ENCODE measurements at places on chromosomes 2 and 18.

DNA sequence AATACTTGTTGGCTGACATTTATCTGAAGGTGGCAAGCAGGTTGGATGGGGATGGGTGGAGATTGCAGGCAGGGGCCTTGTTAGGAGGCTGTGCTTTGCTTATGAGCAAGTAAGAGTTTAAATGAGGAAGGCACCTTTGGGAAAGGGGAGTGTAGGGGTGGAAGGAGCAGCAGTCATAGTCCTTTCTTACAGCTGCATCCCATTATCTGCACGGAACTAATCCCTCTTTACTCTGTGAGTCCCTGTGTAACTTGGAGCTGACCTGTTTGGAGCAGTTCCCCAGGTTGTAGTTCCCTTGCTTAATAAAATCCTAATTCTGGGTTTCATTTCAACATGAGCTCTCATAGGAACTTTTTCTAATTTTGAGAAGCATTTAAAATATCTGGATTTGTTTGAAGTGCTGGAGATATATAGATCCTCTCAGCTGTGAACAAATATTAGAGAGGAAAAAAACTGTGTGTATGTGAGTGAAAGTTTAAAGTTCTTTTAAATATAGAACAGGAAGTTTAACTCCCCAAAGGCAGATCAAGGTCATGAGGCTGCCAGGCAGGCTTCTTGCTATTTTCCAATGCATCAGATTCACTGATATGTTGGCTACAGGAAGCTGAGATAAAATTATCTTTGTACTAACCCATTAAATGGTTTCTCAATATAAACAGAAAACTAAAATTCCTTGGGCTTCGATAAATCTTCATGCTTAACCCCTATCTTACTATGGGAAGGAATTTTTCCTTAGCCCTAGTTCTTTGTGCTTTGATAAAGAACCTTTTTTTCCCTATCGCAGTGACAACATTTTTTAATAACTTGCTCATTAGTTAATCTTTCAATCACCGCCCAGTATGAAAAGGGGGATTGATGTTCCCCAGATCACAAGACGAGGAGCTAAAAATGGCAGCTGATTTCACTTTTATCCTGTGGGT is 104.6 kb upstream of the EML6 start:
- DNase-seq = peak; percentile 53

DNA sequence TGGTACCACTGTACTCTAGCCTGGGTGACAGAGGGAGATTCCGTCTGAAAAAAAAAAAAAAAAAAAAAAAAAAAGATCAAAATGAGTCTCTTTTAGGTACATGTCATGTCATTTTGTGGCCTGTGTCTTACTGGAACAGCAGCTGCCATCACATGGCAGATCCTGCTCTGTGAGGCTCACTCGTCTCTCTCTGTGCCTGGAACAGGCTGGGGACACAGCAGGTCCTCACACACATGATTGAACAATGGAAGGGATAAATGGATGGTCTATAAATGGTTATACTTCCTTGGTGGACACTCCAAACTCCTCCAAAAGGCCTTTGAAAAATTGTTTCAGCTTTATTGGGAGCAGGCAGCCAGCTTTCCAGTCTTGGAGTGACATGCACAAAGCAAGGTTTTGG is 236.2 kb upstream of the COPS8 start:
- DNase-seq = no peak

- no peak for DNase-seq
These were observed 40.8 kb upstream of the PTMA start for GRCh38 chr2:231667496-231667895.

DNA sequence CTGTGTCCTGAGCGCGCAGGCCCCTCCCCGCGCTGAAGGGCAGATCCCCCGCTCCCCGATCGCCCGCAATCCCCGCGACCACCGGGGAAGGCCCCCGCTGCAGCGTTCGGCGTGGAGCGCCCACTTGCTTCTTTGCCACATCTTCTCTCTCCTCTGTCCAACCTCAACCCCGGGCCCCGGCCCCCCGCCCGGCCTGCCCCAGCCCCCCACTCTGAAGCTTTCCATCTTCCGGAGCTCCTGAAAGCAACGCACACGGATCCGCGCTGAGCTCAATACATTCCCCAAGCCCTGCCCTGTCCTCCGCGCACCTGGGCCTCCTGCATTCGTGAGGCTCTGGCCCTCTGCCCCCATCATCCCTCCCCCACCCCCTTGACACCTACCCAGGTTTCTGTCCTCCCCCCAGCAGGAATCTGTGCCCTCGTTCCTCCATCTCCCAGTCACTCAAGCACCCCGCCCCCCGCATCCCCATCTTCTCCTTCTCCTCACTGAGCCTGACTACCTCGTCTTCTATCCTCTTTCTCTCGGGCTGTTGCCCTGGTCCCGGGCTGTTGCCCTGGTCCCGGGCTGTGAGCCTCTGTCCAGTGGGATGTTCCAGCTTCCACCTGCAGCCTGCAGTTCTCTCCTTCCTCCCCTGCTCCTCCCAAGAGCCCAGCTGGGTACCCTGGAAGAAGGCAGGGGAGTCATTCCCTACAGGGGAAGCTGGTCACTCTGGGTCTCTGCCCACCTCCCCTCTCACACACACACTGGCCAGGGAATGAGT is 7.8 kb downstream of the SPEG start:
- DNase-seq = no peak

DNA sequence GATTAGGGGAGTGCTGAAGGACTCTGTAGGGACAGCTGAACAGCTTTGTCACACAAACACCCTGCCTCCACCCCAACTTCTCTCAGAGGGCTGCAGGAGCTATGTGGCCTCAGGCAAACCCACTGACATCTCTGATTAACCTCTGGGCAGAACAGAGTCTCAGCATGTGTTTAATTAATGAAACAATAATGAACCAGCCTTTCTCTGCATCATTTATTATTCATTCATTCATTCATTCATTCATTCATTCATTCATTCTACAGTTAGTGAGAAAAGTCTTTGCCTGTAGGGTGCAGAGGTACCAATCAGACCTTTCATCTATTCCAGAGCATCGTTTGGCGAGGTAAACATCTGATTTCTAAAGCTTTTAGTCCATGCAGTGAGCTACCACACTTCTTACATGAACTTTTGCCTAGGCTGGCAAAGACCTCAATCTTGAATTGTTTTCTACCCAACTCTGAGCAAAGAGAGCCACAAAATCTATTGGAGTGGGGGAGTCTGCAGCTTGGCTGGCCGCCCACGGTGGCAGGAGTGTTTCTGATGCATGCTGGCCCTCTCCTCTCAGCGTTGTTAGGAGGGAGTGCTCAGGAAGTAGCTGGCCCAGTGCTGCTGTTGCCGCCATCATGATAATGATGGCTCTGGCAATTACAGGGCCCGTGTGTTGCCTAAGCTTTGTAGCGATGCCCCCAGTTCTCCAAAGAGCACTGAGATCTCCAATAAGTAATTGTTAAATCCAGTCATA is 198.9 kb downstream of the SMAD7 start:
- no peak for DNase-seq

DNA sequence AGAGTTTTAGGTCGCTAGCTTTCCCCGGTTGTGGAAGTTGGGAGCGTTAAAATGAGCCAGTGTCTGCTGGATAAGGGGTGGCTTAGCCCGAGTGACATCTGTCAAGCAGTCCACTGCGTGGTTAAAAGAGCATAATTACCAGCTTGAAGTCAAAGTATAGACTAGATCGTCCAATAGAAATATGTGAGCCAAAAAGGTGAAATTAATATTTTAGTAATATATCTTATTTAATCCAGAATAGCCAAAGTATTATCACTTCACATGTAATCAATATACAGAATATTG is 654 bp downstream of the COMMD1 start:
- DNase-seq = no peak

DNA sequence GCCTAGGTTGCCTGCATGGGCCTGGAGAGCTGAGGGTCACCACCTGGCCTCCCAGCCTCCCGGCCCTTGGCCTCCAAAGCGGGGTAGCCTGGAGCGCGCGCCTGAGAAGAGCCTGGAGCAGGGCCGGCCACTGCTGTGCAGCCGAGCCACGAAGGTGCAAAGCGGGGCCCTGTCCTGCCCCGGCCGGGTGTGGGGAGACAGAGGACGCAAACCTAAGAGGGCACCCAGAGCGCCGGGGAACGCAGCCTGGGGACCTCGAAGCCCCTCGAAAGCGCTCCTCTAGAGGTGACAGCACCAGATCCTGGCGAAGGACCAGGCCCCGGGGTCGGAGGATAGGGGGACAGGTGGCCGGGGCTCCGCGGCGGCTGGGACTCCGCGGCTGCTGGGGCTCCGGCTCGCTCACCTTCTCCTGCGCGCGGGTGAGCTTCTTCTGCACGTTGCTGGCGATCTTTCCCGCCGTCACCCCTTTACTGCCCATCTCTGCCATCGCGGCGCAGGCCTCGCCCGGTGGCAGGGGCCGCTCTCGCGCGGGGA is 430 bp downstream of the BIN1 start:
- no peak for DNase-seq

DNA sequence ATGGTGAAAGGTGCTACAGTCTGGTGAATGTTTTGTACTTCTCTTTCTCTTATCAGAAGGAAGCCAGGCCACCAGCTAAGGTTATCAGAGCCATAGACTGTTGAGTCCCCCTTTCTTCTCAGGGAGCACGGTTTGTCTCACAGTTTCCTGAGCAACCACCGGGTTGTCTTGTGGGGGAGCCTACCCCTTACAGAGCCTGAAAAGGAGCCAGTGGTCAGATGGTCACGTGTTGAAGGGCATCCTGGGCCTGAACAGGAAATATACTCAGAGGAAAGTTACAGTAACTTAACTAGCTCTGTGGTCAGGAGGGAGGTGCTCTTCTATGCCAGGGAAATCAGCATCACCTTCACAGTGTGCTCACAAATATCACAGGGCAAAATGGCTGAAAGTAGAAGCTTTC is 11.6 kb downstream of the CD28 start:
- DNase-seq = peak; percentile 86

GRCh38 chr2:176931588-176932563 is 280.7 kb upstream of the HNRNPA3 start:
- DNase-seq = peak; percentile 27

- DNase-seq = peak; percentile 23
These were observed 11.5 kb downstream of the ROCK1 start for GRCh38 chr18:21100146-21100545.

DNA sequence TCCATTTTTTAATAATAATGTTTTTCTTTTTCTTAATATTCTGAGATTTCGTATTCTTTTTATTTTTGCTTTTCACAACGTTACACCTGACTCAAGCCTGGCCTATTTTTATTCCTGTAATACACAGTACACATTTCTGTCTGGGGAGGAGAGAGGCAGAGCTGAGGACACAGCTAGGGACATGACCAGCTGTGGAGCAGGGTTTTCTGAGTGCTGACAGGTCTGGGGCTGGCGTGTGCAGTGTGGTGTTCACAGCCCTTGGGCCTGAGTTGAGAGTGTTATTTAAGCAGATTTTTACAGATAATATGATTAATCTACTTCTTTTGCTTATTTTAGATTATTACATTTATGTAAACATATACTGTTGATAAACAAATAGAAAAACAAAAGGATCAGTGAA is 55.9 kb downstream of the ZAP70 start:
- DNase-seq = no peak

GRCh38 chr2:15510552-15510951 is 50.6 kb downstream of the NBAS start:
- no peak for DNase-seq

DNA sequence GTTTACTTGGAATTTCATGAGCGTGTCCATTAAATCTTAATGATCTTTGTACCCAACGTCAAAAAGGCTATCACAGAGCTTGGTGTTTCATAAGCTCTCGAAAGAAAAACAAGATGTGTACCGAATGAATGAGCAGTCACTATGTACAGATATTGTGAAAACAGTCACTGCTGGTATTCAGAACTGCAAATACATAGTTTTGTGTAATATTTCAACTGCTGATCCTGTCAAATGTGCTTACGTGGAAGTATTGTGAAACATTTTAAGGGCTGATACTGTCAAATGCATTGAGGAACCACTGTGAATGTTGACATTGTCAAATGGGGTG is 184.2 kb upstream of the KLHL29 start:
- no peak for DNase-seq

DNA sequence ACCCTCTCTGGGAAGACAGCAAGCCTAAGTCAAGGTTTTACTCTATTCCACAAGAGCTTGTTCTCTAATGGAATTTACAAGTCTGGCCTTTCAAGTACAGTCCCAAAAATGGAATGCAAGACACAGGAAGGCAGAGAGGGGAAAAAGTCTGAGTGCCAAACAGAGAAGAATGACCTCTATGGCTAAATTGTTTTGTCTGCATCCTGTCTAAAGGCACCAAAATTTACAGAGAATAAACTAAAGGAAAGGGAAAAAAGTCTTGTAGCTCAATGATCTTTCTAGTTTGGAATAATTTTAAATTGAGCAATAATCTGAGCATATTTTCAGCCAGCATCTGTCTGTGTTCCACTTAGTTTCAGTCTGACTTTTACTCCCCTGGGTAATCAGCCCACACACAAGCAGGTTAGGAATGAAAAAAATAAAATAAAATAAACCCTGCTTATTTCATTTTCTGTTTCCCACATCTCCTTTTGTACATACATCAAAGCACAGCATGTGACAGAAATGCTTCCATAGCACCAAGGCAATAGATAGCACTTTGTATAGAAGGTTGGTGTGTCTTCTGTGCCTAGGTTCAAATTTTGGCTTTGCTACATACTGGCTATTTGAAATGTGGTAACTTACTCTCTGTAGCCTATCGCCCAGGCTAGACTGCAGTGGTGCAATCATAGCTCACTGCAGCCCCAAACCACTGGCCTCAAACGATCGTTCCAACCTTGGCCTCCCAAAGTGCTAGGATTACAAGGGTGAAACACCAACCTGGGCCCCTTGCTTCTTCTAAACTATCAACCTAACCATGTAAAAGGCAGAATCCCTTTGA is 105.1 kb downstream of the SLC8A1 start:
- peak; percentile 28 for DNase-seq

- DNase-seq = no peak
These were observed 52.6 kb downstream of the PMAIP1 start for GRCh38 chr18:59952283-59953007.

GRCh38 chr2:177317443-177317842 is 52.9 kb upstream of the NFE2L2 start:
- DNase-seq = no peak

DNA sequence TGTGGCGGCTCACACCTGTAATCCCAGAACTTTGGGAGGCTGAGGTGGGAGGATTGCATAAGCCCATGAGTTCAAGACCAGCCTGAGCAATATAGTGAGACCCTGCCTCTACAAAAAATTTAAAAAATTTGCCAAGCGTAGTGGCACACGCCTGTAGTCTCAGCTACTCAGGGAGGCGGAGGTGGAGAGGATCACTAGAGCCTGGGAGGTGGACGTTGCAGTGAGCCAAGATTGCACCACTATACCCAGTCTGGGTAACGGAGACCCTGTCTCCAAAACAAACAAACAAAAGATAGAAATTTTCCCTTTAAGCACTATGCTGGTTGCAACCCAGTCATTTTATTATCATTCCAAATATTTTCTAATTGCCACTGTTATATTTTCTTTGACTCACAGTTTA is 32.3 kb downstream of the NPHP1 start:
- DNase-seq = no peak

GRCh38 chr2:100826494-100826893 is 6.6 kb downstream of the NPAS2 start:
- DNase-seq = no peak
